ENCODE measurements at places on chromosomes 7 and 10. TPM values are rescaled to one million over a fixed set of nuclear protein-coding genes. Genes with fewer than 3 reads are reported as not detected.
A peak's percentile ranks its signal among the peaks of the same experiment; 100 is the strongest.

SCIN gene
- not detected for total RNA-seq

- no peak for DNase-seq
Observed at GRCh38 chr10:112141292-112141691, 42.3 kb downstream of the GPAM start.

GRCh38 chr10:16195178-16195769 lies 241.5 kb upstream of the PTER start:
- DNase-seq = peak; percentile 1

GRCh38 chr10:110985497-110986275 lies 66.3 kb downstream of the SHOC2 start:
- no peak for DNase-seq

DNA sequence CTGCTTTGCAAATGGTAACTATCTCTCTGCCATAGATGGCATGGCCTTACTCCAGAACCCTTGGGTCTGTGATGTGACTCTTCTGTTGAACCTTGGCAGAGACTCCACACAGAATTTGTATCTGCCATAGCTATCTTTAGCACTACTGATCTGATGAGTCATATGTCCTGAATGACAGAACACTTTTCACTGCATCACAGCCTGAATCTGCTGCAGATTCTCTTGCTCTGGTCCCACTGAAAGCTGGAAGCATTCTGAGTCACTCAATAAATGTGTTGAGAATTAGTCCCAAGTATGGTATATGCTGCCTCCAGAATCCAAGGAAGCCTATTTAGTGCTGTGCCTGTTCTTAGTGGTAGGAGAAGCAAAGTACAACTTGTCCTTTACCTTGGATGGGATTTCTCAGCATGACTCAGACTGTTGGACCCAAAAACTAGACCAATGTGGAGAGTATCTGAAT lies 39.5 kb upstream of the ANKRD1 start:
- peak; percentile 79 for DNase-seq

SFRP5 gene
- not detected for total RNA-seq

PDSS1 gene
- 4.6 TPM for total RNA-seq

- peak; percentile 76 for DNase-seq
Observed at GRCh38 chr10:70458329-70459060, 17.0 kb upstream of the NODAL start.

DNA sequence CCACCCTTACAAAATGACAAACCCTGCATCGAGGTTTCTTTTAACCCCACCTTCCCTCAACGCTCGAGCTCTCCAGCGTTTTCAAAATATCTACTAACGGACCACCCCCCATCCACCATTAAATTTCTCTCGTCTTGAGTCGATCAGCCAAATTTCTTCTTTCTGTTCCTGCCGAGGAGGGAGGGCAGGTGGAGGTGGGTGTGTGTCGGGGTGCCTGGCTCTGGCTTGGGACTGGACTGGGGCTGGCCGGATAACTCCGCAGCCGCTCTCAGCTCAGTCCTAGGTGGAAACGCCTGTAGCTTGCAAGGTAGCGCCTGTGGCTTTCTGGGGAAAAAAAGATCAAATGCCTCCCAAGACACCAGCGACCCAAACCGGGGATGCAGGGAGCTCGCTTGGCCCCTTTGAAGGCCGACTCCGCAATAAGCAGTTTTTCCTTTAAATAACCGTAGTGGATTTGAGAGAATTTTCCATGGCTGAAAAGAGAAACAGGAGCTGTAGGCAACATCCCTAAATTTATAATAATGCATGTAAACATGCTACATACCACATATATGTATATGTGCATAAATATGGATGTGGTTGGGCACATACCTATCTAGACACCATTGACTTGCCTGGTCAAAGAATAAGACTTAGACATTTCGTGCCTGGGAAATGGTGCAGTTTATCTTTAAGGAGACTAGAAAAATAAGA lies 1.9 kb upstream of the TMEM178B start:
- DNase-seq = no peak

GRCh38 chr10:24944512-24945255 lies 7.7 kb downstream of the PRTFDC1 start:
- no peak for DNase-seq

DNA sequence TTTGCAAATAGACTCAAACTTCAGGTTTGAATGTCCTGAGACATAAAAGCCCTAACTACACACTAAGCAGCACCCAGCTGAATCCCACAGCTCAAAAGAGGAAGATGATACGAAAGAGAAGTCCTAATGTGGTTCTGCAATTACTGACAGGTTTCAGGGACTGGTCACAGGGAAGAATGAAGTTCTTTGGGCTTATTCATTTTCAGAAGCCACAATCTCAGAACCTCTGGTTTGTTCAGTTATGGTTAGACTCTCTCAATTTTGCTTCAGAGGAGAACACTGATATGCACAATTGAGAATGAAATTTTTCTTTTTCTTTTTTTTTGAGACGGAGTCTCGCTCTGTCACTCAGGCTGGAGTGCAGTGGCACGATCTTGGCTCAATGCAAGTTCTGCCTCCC lies 94.6 kb upstream of the FAM180A start:
- DNase-seq = no peak

FBXL13 gene
- total RNA-seq = 0.20 TPM

POU6F2 gene
- total RNA-seq = not detected

CBLL1 gene
- total RNA-seq = 11.7 TPM

OR2A2 gene
- not detected for total RNA-seq

ANKMY2 gene
- 8.5 TPM for total RNA-seq

- no peak for DNase-seq
Observed at GRCh38 chr10:100790761-100791208, 45.4 kb downstream of the PAX2 start.

- DNase-seq = peak; percentile 43
Observed at GRCh38 chr10:45144326-45145070, 143.8 kb downstream of the ZNF22 start.

DNA sequence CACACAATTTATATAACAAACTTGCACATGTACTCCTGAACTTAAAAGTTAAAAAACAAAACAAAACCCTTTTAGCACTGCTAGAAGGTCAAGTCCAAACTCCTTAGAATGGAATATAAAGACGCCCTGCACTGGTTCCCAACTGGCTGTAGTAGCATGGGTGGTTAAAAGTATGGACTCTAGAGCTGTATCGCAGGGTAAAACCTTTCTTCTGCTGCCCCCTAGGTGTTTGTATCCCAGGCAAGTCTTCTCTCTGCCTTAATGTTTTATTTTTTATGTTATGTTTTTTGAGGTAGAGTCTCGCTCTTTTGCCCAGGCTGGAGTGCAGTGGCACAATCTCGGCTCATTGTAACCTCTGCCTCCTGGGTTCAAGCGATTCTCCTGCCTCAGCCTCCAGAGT lies 35.2 kb downstream of the LSMEM1 start:
- no peak for DNase-seq

- DNase-seq = no peak
Observed at GRCh38 chr10:48193556-48193955, 80.9 kb downstream of the FRMPD2 start.

DNA sequence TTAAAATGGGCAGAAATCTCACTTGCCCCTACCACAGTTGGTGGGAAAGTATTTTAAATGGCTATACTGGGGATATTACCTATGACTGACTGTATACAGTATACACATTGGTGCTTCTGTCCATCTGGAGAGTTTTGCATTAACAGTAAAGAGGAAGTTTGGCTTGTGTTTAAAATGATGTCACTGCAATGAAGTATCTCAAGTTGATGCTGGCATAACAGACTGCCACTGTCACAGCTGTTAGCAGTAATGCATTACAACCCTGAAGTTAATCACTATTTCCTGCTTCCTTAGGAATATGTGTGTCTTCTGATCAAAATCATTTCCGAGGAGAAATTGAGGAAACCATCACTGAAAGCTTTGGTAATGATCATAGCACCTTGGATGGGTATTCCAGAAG lies 1.9 kb downstream of the DKK1 start:
- peak; percentile 56 for DNase-seq

IFIT1 gene
- total RNA-seq = 0.87 TPM

LEP gene
- not detected for total RNA-seq

LHFPL3 gene
- not detected for total RNA-seq

GRCh38 chr7:108488768-108489538 lies 32.7 kb upstream of the NRCAM start:
- DNase-seq = no peak

- DNase-seq = no peak
Observed at GRCh38 chr7:44272456-44272855, 52.9 kb downstream of the CAMK2B start.

DNA sequence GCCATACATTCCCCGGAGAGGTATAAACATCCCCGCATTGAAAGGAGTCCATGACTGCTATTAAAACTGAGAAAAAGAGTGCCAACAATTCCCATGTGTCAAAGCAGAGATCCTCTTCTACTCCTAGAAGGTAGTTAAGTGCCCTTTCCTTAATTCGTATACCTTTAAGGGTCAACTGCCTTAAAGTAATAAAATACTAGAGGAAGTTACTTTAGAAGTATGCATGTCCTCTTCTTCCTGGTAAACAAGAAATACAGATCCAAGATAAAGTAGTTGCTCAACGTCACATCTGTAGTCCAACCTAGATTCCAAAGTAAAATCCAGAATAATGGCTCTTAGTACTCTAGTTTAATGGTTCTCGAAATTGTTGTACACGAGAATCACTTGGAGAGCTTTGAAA lies 1.5 kb upstream of the TSPAN12 start:
- DNase-seq = no peak

DNA sequence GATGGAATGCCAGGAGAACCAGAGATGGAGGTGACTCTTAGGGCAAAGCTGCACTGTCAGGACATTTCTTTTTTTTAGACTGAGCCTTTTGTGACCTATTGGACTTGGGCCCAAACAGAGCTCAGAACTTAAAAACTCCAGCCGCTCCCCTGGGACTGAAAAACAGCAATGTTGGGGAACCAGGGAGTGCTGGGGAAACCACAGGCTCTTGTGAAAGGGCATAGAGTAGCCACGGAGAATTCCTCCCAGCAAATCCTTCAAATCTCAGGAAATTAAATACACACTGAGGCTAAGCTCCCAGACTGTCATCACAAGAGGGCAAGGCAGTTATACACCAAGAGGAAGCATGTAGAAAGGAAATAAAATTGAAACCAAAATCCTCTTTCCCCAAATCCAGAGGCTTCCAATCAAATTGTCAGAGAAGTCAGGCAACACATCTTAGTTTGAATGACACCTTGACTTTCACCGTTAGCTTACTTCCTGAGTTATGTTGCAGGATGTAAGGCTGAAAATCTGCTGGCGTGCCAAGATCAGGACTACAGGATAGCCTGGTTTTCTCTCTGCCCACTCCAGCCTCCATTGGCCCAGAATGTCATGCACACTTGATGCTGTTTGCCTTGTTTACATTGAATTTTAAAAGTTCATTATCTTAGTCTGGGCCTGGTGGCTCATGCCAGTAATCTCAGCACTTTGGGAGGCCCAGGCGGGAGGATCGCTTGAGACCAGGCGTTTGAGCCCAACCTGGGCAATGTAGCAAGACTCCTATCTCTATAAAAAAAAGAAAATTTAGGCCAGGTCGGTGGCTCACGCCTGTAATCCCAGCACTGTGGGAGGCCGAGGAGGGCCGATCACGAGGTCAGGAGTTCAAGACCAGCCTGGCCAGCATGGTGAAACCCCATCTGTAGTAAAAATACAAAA lies 2.6 kb upstream of the RFC2 start:
- DNase-seq = no peak
